Osteoblast (primary cell): ENCODE measurements at places on chromosomes 13 and 19. TPM values are rescaled to one million over a fixed set of nuclear protein-coding genes. Genes with fewer than 3 reads are reported as not detected.

STOML3 gene
- not detected in 2 replicates for total RNA-seq

CLC gene
- not detected in 2 replicates for total RNA-seq

- DNase-seq: peak; percentile 99
These were observed 27.2 kb downstream of the COMP start for GRCh38 chr19:18763674-18764590.

DNA sequence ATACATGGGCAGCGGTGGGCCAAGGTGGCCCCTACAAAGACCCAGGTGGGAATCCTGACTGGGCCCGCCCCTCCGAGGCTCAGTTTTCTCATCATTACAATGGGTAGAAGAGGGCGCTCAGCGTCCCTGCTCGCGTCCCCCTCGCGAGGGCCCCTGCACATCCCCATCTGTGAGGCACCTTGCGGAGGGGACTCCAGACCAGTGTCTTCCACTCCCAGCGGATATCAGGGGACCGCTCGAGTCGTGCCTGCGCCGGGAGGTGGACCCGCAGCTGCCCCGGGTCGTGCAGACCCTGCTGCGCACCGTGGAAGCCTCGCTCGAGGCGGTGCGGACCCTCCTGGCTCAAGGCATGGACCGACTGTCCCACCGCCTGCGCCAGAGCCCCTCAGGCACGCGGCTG is 15.3 kb upstream of the COLGALT1 start:
- no peak for DNase-seq

GRCh38 chr13:50387051-50387581 is 371.9 kb downstream of the KCNRG start:
- peak; percentile 78 for DNase-seq

GRCh38 chr13:27226991-27227390 is 24.4 kb upstream of the RPL21 start:
- DNase-seq: no peak

- DNase-seq: no peak
These were observed 27.3 kb upstream of the SLC7A10 start for GRCh38 chr19:33252971-33253370.

ZNF98 gene
- under 0.01 TPM in 2 replicates for total RNA-seq
